Ureter (tissue), 1 donor: ENCODE measurements at places on chromosomes 3 and 15.

GRCh38 chr3:134308350-134308891 is 57.8 kb upstream of the RYK start:
- DNase-seq = peak; percentile 88

DNA sequence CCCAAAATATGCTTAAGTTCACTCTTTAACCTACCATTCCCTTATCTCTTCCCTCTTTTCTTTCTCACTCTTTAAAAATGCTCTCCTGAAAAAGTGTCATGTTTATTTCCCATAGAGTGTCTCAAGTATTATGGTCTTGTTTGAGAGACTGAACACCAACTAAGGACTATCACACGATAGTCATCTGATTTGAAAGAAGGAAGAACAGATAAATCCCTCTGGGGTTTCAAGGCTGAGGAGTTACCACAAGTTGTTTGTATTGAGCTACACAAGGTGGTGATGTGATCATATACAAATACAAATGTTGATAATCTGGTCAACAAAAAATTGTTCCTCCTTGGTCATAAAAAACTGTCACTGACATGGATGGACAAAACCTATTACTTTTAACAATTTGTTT is 13.8 kb downstream of the MEIS2 start:
- no peak for DNase-seq

DNA sequence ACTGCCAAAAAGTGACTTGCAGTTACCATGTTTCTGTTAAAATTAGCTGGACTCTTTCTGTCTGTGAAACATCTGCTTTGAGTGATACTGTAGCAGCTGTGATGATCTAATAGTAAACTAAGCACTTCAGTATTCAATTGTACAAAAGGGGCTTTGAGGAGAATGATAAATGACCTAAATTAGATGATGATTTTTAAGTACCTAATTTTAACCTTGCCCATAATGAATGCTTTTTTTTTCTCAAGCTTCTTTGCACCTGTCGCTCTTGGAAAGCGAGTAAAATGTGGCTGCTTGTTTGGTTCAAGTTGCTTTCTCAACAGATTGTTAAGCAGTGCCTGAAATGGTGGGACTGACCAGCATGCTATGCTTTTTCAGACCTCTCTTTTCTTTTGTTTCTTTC is 752.3 kb downstream of the EPHA3 start:
- no peak for DNase-seq

DNA sequence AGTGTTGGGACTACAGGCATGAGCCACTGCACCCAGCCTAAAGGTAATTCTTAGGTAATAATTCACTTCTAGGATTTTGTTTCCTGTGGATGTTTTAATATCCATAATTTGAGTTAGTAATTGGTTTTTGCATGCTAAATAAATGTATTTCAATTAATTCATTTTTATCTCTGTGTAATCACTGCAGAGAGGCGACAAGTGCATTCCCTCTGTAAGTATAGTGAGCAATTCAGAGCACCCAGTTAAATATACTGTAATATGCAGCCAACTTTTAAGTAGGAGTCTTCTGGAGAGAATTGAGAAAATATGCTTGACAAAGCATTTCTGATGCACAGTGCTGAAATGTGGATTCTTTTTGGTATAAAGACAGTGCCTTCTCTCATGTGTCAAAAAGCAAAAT is 5.7 kb downstream of the TBC1D23 start:
- no peak for DNase-seq

GRCh38 chr3:48187579-48188265 is 495 bp downstream of the CDC25A start:
- DNase-seq = peak; percentile 65

DNA sequence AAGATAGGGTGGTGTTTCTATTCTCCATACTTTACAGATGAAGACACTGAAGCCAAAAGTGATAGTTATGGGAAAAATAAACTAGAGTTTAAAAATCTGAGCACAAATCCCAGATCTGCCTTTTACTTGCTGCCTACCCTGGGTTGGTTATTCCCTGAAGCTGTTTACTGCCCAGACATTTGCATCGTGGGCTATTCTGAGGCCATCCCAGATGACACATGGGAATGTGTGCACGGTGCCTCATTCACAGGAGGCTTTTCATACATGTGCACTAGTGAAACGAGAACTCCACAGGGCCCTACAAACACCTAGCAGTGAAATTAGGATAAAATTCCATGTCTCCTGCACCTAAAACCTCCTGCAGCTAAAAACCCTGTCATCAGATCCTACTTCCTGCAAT is 17.5 kb downstream of the MYO5C start:
- no peak for DNase-seq

- peak; percentile 75 for DNase-seq
These were observed 399 bp downstream of the MYO9A start for GRCh38 chr15:72117486-72118016.

- DNase-seq = no peak
These were observed 737.7 kb upstream of the ALCAM start for GRCh38 chr3:104629038-104629437.

DNA sequence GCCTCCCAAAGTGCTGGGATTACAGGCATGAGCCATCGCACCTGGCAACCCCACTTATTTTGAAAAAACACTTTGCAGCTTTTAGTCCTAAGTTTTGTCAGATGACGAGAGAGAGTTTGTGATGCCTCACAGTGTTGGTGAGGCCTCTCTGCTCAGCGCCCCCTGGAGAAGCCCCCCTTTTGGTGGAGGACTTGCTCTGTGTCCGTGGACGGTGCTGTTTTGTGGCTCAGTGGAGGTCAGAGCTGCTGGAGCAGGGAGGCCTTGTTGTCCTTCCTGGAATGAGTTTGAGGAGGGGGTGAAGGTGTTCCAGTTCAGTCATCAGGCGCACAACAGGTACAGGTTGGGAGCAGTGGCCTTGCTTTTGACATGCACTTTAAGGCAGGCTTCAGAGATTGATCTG is 58.0 kb downstream of the PGPEP1L start:
- no peak for DNase-seq

GRCh38 chr15:25852661-25853524 is 10.2 kb downstream of the ATP10A start:
- DNase-seq = no peak

GRCh38 chr3:62611541-62612240 is 238.3 kb upstream of the FEZF2 start:
- no peak for DNase-seq

DNA sequence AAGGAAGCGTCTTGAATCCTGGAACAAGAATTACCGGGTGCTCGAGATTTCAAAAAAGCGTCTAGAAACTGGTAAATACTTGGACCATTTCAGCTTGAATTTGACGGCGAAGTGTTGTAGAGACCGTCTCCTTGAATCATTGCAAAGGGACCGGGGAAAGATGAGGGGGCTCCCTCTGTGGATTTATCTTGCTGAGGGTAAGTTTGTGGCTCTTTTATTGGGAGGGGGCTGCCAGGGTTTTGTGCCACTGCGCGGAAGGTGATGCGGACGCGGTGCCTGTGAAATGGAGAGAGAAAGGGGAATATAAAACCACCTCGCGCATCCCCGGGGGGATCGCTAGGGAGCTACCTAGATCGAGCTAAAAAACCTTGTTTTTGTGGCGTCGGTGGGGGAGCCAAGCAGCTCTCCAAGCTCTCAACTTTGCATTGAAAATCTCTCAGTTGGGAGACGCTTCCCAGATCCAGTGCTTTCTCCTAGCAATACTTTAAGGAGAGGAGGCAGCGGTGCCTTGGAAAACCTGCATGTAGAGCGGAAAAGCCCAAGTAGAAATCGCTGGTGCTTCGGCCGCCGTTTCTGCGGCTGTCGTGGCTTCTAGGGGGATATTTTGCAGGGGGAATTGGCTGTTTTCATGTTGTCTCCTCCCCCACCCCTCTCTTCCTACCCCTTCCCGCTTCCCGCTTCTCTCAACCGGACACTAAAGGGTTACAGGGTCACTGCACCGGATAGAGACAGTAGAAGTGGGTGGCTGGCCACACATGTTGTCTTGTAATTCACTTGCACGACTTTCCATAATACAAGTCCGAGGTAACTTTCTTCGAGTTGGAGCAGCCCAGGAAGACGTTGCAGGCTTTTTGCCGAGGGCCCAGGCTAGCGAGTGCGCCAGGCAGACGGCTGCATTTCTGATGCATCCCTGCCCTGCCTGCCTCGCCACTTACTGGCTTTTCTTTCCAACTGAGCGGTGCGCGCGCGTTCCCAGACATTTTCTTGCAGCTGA is 187.6 kb downstream of the NLGN1 start:
- peak; percentile 49 for DNase-seq

DNA sequence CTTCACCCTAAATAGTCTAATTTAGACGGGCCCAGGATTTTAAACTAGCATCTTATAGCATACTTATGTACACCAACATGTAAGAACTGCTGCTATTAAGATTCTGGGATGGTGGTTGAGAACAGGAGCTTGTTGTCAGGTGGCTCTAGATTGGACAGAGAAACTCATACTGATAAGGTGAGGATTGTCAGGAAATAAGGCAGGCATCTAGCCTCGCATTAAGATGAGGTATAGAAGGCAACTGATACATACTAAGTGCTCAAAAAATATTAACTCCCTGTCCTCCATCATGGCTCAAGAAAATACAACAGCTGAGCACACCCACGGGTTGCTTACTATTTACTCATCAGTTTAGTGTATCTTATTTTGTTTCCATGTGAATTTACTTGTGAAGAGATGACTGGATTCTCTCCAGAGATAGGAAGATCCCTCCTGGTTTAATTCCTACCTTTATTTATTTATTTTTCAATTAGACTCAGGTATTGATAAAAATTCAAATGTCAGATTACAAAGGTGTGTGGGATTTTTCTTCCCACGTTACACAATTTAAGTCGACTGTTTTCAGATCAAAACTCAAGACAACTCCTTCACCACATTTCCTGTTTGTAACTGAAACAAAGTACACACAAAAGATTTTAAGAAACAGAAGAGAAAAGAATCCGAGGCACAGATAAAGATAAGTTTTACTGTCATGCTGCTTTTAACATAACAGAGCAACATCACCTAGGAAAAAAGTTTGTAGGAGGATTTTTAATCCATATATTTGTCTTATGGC is at the start of gene TRAT1:
TRAT1 (plus strand) TSS at position 664 of the 775 bp plus-strand sequence. CDS start 142 bp downstream, outside the sequence.
- no peak for DNase-seq

DNA sequence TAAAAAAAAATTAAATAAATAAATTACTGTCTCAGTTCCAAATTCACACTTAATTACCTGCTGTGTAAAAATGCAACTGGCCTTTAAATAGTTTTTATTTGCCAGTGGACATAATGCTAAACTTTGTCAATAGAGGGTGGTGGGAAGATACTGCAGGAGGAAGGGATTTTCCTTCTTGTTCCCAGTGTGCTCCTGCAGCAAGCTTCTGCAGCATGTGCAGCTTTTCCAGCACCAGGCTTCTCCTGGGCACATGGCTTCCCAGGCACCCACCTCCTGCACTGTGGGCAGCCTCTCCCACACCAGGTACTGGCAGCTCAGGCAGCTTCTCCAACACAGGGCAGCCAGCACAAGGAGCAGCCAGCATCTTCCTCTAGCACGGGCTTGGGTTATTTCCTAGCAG is 29.6 kb upstream of the BBX start:
- no peak for DNase-seq

- DNase-seq = no peak
These were observed 162.6 kb upstream of the ABI3BP start for GRCh38 chr3:101155825-101156224.

DNA sequence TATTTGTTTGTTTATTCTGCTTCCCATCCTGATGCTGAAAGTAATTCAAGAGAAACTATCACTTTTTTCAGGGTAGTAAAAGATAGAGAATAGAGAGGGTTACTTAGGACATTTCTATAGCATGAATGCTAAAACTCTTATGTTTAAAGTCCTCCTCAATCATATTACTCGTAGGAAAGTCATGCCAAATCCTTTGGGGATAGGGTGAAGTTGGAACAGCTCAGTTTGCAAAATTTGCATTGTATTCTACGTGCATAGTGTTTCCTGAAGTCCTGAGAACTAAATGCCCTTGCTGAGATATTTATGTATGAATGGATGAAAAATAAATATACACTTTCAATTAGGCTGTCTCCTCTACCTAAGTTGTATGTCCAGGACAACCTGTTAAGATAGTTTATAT is 14.6 kb downstream of the PLSCR5 start:
- no peak for DNase-seq

DNA sequence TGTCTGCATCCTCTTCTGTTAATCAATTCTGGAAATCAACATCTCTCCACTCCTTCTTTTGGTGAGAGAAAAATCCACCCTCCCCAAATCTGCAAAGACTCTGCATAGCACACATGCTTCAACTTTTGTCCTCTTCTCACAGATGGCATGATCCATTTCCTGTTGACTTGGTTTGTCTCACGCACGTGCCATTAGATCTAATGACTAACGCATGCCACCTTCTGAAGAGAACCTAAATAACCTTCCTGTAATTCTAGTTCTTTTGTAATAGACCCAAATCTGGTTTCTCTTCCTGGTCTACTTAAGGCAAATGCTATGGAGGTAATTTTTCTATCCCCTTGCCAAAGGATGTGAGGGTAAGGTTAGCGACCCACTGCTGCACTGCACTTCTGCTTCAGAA is 51.0 kb upstream of the ATOSA start:
- DNase-seq = no peak

DNA sequence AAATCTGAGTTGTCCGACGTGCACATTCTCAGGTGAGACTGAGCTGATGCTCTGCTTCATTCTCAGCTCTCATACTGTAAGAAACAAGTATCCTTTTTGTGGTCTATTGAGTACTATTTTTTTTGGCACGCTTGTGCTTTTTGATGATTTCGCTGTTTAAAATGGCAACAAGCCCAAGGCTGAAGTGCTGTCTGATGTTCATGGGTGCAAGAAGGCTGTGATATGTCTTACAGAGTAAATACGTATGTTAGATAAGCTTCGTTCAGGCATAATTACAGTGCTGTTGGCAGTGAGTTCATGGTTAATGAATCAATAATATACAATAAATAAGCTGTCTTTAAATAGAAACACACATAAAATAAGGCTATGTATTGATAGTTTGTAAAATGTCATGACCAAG is 27.2 kb downstream of the AQR start:
- no peak for DNase-seq

DNA sequence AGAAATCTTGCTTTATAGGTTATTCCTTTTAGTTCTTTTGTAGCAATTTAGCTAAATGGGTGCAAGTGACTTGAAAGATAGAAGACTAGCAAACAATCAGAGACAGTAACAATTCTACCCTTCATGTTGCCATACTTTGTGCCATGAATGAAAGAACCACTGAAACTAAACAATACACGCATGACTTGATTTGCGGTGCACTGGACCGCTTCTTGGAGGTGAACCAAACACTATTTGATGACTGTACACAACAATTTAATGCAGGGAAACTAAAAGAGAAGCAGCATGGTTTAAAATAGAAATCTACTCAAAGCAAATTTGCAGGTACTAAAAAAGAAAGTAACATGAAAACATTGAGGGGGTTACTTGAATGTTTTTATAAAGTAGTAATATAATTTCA is 331.0 kb upstream of the RARB start:
- DNase-seq = no peak

DNA sequence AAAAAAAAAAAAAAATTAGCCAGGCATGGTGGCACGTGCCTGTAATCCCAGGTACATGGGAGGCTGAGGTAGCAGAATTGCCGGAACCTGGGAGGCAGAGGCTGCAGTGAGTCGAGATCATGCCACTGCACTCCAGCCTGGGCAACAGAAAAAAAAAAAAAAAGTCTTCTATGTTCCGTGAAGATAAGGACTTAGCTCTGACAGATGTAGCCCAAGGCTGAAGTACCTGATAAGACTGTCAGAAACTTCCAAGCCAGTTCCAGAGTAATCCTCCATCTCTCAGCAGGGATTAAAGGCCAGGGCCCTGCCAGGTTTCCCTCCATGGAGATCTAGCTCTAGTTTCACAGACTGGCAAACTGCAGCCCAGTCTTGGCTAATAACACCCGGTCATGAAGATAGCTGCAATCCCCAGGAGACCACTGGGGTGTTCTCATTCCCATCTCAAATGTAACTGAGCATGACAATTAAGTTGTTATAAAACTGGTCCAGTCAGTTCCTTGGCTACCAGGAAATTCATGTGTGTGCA is 8.5 kb downstream of the CDCP1 start:
- DNase-seq = no peak

- DNase-seq = no peak
These were observed 571.9 kb upstream of the CBLB start for GRCh38 chr3:106440672-106441071.
